ENCODE measurements at places on chromosomes 13 and 19.
A peak's percentile ranks its signal among the peaks of the same experiment; 100 is the strongest.

DNA sequence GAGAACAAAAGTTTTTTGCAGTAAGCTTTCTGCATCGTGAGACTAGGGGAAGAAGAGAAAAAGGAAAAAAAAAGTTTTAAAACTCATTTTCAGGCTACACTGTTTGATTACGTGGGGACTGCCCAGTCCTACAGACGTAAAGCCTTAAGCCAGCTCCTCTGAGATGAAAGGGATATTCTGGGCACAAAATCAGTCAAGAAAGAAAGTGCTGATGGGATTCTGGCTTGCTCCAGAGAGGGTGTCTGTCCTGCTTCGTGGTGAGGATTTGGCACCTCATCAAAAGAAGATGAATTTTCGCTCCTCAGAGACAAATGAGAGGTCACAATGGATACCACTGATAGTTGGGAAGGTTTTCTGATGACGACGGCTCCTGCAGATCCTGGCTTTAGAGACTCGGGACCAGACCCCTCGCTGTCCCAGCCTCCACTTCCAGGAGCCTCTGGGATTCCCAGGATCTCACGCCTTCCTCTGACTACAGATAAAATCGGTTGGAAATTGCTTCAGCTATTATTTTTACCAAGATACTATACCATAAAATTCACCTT, 9.7 kb downstream of the TEX29 start:
- no peak for DNase-seq

- DNase-seq: no peak
Measured at GRCh38 chr19:42270346-42271044, 1.4 kb downstream of the CIC start.

DNA sequence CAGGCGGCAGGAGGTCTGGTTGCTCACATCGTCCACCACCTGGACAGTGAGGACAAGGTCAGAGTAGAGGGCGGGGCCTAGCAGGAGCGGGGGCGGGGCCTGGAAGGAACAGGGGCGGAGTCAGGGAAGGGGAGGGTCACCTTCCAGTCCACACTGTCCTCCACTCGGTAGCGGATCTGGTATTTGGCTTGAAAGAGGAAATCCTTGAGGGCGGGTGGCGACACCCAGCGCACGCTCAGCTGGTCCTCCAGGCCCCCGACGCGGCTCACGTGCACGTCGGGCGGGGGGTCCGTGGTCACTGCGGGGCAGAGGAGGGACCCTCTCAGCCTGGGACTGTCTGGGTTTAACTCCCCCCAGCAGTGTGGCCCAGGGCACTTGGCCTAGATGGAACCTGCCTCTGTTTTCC, 8.2 kb downstream of the REX1BD start:
- peak; percentile 87 for DNase-seq

DNA sequence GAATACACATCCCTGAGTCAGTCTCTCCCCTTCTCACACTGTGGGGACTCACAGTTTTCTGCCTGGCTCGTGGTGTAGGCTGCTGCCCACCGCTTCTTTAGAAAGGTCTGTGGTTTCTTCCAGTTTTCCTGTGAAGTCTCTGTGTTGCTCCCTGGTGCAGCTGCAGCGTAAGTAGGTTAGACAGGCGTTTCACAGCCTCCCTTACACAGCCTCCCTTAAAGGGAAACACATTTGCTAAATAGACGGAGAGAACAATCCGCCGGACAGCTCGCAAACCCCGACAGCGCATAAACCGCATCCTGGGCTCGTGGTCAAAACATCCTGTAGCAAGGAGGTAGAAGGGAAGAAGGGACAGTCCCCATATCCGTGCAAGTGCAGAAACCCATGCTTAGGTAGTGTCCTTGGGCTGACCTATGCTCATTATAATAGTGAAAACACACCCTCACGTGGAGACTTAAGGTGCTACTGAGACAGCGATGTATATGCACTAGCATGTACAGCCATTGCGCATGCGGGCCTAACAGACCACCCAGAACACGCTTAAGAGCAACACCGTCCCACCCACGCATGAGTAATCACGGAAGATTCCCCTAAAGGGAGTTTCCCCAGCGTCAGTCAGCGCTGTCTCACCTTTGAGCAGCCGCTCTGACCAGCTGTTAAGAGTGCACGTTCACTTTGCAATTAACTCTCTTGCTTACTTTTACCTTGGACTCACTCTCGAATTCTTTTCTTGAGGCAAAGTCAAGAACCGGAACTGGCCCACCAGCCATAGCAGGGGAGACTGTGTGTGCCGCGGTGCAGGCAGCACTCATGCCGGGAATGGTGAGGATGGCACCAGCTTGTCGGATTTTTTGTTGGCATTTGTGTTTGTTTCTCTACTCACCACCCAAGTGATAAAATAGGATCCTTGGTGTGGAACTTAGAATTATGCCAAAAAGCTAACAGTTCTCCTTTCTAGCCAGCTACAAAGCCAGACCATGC, 16.6 kb downstream of the SIGLEC8 start:
- DNase-seq: no peak

- peak; percentile 97 for DNase-seq
Measured at GRCh38 chr19:39411832-39412099, 703 bp upstream of the PLEKHG2 start.

- DNase-seq: no peak
Measured at GRCh38 chr13:23570921-23571315, 706 bp downstream of the TNFRSF19 start.

GRCh38 chr19:40154121-40154680, 37.0 kb upstream of the MAP3K10 start:
- DNase-seq: no peak

- peak; percentile 40 for DNase-seq
Measured at GRCh38 chr19:51726049-51726448, 2.3 kb upstream of the HAS1 start.

DNA sequence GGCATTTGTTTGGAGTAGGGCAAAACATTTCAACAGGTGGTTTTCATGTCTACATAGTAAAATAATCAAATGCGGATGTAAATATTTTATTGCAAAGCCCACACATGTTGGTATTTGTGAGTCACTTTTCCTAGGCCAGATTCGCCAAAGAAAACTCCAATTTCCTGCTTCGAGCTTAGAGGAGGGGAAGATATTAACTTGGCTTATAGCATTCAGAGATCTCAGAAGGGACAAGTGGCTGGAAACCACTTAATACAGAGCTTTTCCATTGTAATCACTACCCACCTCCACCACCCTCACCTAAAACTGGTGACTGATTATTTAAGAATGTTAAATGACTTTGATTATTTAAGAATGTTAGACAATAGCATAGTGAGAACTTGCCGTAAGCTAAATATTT, 530.6 kb upstream of the SPRY2 start:
- DNase-seq: no peak

- peak; percentile 91 for DNase-seq
Measured at GRCh38 chr19:48290771-48291488, 21.0 kb downstream of the ZNF114 start.

- DNase-seq: no peak
Measured at GRCh38 chr13:75222031-75222430, 259.9 kb downstream of the TBC1D4 start.

- peak; percentile 74 for DNase-seq
Measured at GRCh38 chr19:14073261-14073924, 807 bp downstream of the MISP3 start.

DNA sequence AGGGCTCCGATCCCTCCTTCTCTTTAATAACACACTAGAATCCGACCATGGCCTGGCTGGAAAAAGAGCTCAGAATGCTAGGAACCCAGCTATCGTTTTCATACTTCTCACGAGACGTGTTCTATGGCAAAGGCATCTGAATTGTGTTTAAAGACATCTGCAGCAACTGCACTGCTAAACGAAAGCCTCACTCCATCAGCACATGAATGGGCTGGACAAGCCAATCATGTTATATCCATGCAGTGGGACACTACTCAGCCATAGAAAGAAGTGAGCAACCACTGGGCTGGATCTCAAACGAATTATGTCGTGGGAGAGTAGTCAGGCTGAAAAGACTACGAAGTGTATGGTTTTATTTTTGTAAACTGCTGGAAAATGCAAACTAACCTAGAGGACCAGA, 136.1 kb downstream of the COL4A1 start:
- no peak for DNase-seq

DNA sequence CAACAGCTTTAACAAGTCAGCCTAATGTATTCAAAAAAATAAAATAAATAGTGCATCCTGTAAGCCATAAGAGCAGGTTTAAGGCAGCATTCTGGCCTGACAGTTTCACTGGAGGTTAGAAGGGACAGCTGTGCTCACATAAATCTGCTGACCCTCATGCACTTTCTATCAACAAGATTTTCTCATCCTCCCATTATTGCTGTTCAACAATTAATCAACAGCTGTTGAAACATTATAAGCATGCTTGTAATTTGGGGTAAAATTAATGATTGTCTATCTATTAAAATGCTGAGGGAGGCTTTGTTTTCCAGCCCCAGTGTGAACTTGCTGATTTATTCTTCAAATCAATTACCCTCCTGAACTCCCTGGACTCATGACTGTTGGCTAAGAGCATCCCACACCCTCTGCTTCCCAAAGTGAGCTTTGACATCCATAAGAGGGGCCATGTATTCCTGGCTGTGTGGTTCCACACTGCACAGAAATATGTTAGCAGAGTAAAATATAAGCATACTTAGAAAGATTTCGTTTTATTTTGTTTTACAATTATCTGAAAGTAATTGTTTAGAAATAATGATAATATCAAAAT, 492.4 kb downstream of the EFNB2 start:
- no peak for DNase-seq

DNA sequence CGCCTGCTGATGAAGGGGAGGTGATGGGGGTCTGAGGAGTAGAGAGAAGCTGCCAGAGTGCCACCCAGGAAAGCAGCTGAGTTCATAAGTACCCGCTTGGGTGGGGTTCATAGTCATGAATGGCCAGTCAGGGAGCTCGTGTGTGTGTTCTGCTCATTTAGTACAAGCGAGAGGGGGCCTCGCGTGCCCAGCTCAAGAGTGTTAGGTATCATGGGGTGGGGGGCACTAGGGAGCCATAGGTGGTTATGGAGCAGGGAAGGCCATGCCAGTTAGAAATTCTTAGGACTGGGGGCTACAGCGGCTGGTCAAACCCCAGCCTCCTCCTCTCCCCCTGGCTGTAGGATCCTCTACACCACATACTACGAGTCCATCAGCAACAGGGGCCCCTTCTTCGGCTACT, 46.8 kb downstream of the CD320 start:
- DNase-seq: no peak

GRCh38 chr13:61036715-61037114, 378.9 kb downstream of the PCDH20 start:
- DNase-seq: no peak

GRCh38 chr13:36766295-36766694, 52.7 kb upstream of the RFXAP start:
- peak; percentile 17 for DNase-seq

- no peak for DNase-seq
Measured at GRCh38 chr13:51004111-51004865, 94.7 kb downstream of the RNASEH2B start.

DNA sequence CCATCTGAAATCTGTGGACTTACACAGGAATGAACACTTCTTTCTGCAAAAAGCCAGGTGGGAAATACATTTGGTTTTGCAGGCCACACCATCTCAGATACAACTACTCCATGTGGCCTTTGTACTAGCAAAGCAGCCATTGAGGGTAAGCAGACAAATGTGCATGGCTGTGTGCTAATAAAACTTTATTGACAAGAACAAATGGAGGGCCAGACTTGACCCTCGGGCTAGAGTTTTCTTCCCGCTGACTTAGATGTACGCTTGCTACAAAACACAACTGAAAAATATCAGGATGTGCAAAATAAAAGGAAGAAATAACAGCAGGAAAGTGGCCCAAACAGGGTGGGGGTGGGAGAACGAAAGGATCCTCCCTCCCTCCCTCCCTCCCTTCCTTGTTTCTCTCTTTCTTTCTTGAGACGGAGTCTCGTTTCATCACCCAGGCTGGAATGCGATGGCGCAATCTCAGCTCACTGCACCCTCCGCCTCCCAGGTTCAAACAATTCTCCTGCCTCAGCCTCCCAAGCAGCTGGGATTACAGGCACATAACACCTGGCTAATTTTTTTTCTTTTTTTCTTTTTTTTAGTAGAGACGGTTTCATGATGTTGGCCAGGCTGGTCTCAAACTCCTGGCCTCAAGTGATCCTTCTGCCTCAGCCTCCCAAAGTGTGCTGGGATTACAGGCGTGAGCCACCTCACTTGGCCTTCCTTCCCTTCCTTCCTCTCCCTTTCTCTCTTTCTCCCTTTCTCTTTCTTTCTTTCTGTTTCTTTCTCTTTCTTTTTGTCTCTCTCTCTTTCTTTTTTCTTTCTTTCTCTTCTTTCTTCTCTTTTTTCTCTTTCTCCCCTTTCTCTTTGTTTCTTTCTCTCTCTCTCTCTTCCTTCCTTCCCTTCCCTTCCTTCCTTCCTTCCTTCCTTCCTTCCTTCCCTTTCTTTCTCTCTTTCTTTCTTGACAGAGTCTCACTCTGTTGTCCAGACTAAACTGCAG, 29.3 kb downstream of the CCL25 start:
- peak; percentile 49 for DNase-seq

DNA sequence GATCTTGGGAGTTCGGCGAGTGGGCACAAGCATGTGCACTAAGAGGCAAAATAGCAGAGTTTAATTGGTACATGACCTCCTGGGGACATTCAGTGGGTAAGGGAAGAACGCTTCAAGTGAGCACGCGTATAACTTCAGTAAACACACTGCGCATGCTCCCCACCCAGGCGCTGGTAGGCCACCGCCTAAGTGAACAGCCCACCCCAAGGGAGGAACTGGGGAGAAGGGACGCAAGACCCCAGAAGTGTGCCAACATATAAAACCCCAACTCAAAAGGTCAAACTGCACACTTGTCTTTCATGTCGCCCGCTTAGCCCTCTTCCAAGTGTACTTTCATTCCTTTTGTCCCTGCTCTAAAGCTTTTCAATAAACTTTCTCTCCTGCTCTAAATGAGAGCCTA, 10.5 kb upstream of the NTN5 start:
- DNase-seq: no peak

GRCh38 chr13:84844473-84844872, 954.7 kb downstream of the SLITRK6 start:
- DNase-seq: peak; percentile 53

DNA sequence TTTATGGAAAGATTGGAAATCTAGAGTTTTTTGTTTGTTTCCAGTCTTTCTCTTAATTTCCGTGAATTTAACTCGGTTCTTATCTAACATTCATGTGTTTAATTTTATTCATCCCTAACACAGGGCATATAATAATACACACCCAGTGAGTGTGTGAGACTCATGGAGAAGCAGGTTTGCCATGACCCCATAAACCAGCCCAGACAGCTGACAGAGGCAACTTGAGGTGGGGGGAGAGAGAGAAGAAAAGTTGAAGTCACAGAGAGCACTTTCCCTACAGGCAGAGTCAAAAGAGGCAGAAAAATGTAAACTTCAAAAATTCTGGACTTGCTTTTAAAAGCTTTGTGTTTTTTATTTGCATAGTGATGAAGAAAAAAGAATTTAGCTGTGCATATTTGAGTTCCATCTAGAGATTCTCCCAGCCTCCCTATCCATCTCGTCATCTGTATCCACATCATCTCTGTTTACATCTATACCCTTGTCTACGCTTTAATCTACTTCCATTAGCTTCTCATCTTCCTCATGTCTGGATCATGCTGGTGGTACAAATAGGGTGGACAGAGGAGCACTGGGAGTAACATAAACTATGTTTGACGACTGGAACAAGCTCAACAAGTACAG, 60.2 kb downstream of the THSD1 start:
- DNase-seq: no peak
